Stimulated activated naive B cell treated with anti-CD40 and anti-IgM and Interleukin-4, amounts not matched to agents 10 μg/mL and 1 μg/mL and 100 μg/mL, for 72 hours (primary cell): ENCODE measurements at places on chromosomes 1 and 21.

DNA sequence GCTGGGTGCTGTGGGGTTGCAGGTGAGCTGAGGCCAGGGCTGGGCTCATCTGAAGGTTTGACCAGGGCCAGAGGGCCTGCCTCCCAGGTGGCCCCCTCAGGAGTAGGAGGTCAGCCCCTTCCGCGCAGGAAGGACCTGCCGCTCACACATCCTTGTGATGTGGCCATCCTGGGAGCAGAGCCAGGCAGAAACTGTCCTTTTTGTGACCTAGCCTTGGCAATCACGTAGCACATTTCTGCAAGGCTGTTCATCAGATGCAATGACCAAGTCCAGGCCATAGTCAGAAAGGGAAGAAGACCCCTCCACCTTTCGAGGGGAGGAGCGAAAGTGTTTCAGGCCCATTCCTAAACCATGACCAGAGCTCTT is 55.5 kb upstream of the TRAPPC10 start:
- no peak for DNase-seq
- H3K36me3 ChIP-seq, result peaks cover 21% of the 10 kb centered on the region
- H3K4me3 ChIP-seq, result peak overlapping the region; percentile 40
- no peaks in the 10 kb centered on the region for H3K27me3 ChIP-seq
- H3K4me1 ChIP-seq, result peaks cover 34% of the 10 kb centered on the region
- H3K27ac ChIP-seq, result peak overlapping the region; percentile 68

- H3K4me3 ChIP-seq, result peak overlapping the region; percentile 94
- no peak for DNase-seq
- peak overlapping the region; percentile 95 for H3K27ac ChIP-seq
- peaks cover 76% of the 10 kb centered on the region for H3K36me3 ChIP-seq
Observed at GRCh38 chr1:207820568-207821463, 69.0 kb downstream of the CD46 start.

GRCh38 chr21:44260066-44260465 is 1.6 kb downstream of the DNMT3L start:
- H3K36me3 ChIP-seq, result no peaks in the 10 kb centered on the region
- H3K4me1 ChIP-seq, result peaks cover 5% of the 10 kb centered on the region
- no peaks in the 10 kb centered on the region for H3K27me3 ChIP-seq
- no peak overlapping the region for H3K4me3 ChIP-seq
- no peak overlapping the region for H3K27ac ChIP-seq

DNA sequence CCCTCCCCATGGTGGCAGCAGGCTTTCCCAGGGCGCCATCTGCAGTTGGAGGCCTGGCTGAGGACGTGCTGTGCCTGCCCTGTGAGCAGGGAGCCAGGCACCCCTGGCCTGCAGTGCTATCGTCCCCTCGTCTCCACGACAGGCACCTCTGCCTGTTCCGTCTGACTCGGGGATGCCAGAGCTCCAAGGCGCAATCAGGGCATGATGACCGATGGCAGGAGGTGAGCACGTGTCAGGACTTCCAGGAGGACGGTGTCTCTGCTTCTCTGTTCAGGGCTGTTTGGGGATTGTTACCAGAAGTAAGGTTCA is 125.2 kb downstream of the PCBP3 start:
- no peak overlapping the region for H3K27ac ChIP-seq
- H3K4me3 ChIP-seq, result no peak overlapping the region
- H3K4me1 ChIP-seq, result no peaks in the 10 kb centered on the region
- DNase-seq, result no peak
- H3K36me3 ChIP-seq, result no peaks in the 10 kb centered on the region
- H3K27me3 ChIP-seq, result peaks cover 4% of the 10 kb centered on the region

DNA sequence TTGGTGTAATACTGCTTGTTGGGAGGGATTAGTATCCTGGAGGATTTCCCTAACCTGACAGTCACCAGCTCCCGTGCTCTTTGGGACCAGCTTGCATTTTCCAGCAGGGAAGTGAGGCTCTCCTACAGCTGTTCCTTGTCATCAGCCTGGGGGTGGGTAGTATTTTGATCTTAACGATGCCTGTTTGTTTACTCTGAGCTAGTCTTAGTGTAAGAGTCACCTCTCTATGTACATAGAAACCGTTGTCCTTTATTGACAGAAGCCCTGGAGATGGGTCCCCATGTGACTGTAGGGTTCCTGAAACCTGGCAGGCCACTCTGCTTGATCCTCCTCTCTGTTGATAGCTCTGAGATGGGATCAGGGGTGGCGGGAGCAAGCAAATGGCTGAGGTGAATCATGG is 58.0 kb downstream of the ACP6 start:
- DNase-seq, result no peak
- no peak overlapping the region for H3K4me3 ChIP-seq
- H3K27me3 ChIP-seq, result no peaks in the 10 kb centered on the region
- H3K36me3 ChIP-seq, result peaks cover 46% of the 10 kb centered on the region

DNA sequence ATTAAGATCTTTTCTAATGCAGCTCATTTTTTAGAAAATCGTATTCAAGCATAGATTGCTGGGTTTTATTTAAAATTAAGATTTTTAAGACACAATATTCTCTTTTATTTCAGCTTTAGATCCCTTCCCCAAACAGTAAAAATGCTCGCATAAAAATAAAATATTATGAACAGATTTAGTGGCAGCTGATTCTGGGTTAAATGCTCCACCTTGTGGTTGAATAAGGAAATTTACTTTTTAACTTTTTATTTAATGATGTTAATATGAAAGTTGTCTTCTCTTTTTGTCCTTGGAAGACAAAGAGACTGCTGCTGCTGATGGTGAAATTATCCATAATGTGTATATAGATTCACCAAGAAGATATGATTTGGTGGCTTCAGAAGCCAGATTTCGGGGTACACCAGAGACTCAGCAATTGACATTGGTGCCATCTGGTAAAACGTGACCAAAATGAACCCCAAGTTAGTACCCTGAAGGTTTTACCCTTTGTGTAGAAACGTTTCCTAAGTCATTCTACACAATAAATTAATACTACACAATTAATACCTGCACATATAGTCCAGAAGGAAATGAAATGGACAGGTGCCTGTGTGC is 128.0 kb downstream of the ADAMTS1 start:
- no peaks in the 10 kb centered on the region for H3K36me3 ChIP-seq
- H3K27ac ChIP-seq, result no peak overlapping the region
- H3K4me3 ChIP-seq, result no peak overlapping the region
- H3K4me1 ChIP-seq, result no peaks in the 10 kb centered on the region
- peaks cover 5% of the 10 kb centered on the region for H3K27me3 ChIP-seq
- no peak for DNase-seq

DNA sequence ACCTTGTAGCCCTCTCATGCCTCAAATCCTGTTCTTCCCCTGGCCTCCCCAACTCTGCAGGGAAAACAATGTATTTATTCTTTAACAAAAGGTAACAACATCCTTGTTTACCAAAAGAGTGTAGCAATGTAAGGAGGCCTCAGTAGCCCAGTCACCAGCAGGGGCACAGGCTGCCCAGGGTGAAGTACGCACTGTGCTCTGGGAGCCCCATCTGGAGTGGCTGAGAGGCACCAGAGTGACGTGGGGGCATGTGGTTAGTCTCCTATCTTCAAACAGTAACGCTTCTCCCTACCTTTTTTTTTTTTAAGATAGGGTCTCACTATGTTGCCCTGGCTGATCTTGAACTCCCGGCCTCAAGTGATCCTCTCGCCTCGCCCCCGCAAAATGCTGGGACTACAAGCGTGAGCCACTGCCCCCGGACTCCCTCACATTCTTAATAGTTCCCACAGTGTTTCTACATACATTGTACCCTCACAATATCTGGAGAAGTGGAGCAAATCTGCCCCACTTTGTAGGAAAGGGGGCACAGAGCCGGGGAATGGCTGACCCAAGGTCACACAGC is 51.3 kb upstream of the ECE1 start:
- no peak for DNase-seq
- no peak overlapping the region for H3K4me3 ChIP-seq
- H3K27me3 ChIP-seq, result no peaks in the 10 kb centered on the region
- peaks cover 25% of the 10 kb centered on the region for H3K36me3 ChIP-seq
- H3K4me1 ChIP-seq, result peaks cover 63% of the 10 kb centered on the region

GRCh38 chr1:8922962-8923361 is 22.7 kb upstream of the CA6 start:
- no peak for DNase-seq
- H3K27me3 ChIP-seq, result no peaks in the 10 kb centered on the region
- no peak overlapping the region for H3K4me3 ChIP-seq
- no peak overlapping the region for H3K27ac ChIP-seq
